Hematopoietic multipotent progenitor cell treated with erythropoietin and hydrocortisone succinate and interleukin-3 and kit ligand, for 15 days (in vitro differentiated cells): ENCODE measurements at places on chromosomes 11 and 22.

- no peak for DNase-seq
Measured at GRCh38 chr11:19218786-19219460, 17.1 kb upstream of the CSRP3 start.

DNA sequence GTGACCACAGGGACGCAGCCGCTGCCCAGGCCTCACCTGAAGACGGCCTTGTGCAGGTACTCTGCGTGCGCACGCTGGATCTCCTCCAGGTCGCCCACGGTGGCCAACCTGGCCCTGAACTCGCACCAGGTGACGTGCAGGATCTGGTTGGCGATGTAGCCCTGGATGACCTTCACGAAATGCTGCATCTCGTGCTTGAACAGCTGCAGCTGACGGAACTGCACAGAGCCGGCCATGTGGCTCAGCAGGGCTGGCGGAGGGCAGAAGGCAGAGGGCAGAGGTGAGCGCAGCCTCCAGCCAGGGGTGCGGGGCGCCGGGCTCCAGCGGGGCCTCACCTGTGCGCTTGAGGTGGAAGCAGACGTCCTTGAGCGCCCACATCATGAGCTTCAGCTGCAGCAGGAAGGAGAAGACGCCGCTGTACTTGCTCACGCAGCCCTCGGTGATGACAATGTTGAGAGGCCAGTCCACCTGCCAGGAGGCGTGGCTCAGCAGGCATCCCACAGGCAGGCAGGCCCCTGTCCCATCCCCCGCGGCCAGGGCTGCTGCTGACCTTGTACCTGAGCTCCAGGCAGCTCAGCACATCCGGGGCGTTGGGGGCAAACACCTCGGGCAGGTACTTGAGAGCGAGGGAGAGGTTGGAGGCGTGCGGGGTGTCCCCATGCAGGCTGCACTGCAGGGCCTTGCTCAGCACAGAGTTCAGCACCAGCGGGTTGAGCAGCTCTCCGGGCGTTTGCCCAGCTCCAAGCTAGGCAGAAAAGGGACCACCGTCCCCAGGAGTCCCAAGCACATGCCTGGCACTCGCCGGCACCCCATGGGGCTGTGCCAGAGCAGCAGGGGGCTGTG is 17.6 kb downstream of the SELENOO start:
- no peak for DNase-seq

DNA sequence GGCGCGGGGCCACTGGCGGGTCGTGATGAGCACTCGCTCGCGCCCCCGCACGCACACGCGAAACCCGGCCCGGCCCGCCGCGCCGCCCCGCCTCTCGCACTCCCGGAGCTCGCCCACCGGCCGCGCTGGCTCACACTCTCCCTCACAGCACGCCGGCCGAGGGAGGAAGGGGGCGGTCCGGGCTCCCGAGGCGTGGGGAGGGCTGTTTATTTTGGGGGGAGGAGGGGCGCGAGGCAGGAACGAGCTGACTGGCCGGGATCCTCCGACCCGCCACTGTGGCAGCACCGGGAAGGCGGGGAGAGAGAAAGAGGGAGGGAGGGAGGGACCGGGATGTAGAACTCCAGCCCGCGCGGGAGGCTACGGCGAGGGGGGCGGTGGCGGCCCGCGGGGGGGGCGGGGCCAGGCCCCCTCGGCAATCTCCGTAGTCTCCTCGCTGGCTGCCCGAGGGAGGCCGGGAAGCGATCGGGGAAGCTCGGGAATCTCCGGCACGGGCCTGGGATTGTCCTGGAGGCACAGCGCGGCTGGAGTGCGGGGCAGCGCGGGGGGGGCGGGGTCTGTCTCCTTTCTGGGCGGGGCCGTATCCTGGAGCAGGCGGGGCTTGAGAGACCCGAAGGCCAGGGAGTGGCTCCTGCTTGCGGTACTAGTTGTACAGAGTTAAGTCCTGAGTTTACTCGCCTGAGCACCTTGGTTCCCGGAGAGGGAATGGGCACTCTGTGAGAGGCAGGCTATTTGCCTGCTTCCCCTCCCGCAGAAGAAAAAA is at the start of gene RBFOX2:
Gene RBFOX2 (minus strand): TSS at position 179 of the 760 bp plus-strand sequence. CDS start 399 bp downstream, outside the sequence.
- DNase-seq = peak; percentile 65

GRCh38 chr11:6991227-6991626 is 28.9 kb downstream of the ZNF214 start:
- DNase-seq = no peak

- no peak for DNase-seq
Measured at GRCh38 chr22:50361222-50361621, 18.1 kb downstream of the PPP6R2 start.

GRCh38 chr11:84930863-84931262 is 696.3 kb downstream of the DLG2 start:
- DNase-seq = no peak

GRCh38 chr11:130718120-130718519 is 198.2 kb downstream of the SNX19 start:
- DNase-seq = no peak

DNA sequence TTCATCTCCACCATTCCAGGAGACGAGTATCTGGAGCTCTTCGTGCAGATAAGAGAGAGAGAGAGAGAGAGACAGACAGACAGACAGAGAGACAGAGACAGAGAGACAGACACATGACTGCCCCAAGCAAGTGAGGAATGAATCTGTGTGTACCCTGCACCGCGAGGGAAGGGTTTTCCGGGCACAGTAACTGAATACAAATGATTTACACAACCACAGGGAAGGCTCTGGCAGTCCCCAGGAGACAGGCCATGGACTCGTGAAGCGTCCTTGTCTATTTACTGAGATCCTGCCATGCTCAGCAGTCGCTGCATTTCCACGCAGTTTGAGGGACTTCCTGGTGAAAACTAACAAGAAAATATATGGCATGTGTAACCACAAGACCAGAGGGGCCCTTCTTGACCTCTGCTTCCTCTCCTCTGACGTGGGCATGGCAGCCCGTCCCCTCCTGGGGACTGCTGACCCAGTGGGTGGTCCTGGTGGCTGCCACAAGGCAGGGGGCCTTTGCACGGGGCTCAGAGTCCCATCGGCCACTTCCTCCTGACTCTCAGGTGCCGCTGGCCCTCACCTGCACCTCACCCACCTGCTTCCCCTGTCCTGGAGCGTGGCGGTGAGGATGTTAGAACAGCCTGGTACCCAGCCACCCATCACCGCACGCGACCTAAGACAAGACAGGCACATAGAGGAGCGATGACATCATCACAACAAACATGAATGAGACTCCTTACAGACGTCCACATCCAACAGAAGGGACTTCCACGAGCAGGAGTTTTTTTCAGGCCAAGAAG is 75.9 kb downstream of the PHF21B start:
- DNase-seq = no peak

DNA sequence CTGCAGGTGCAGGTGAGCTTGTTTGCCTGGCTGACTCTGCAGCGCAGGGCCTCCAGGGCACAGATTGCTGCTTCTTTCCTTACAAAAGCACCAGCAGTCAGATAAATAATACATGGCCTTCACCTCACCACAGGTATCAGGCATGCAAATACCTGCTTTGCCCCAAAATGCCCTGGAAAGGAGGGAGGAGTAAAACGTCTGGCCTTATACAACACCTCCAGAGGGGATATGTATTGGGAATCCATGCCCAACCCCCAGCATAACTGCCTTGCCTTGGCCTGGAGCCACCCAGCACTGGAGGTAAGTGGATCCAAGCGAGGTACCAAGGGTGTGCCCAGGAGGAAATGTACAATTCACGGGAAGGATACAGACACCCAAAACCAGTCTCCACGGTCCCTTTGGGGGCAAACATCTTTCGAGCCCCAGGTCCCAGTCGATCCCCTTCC is 860 bp downstream of the TMEM184B start:
- DNase-seq = no peak
